T-helper 17 cell (primary cell): ENCODE measurements at places on chromosomes 2 and 18.

GRCh38 chr2:190711069-190711468 is 62.2 kb downstream of the NAB1 start:
- DNase-seq = no peak

- DNase-seq = no peak
Measured at GRCh38 chr18:52333860-52334259, 6.1 kb upstream of the DCC start.

DNA sequence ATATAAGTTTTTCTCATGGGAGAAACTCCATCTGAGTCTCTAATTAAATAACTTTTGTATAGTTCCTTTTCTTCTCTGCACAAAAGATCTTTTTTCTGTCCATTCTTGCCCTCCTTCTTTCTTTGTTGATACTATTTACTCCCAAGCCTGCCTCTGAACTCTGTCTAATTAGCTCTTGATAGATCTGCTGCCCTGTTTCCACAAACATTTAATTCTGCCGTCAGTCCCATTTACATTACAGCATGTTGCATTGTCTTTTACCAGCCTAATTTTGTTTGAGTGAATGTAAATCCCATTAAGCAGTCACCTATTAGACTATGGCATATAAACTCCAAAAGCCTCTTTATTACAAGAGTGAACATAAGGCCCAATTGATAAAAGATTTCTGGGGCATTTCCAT is 254.4 kb downstream of the ERBB4 start:
- DNase-seq = no peak

- no peak for DNase-seq
Measured at GRCh38 chr2:195003881-195004471, 653.0 kb upstream of the SLC39A10 start.

- no peak for DNase-seq
Measured at GRCh38 chr2:19484736-19485135, 126.3 kb upstream of the OSR1 start.

- DNase-seq = no peak
Measured at GRCh38 chr2:58035352-58035751, 11.3 kb upstream of the VRK2 start.

DNA sequence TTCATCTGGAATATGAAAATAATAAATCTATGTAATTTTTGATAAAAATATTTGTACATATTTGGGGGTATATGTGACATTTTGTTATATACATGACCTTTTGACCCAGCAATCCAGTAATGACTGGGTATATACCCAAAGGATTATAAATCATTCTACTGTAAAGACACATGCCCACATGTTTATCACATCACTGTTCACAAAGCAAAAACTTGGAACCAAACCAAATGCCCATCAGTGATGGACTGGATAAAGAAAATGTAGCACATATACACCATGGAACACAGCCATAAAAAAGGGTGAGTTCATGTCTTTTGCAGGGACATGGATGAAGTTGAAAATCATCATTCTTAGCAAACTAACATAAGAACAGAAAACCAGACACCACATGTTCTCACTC is 472.1 kb upstream of the DDX18 start:
- no peak for DNase-seq

- DNase-seq = no peak
Measured at GRCh38 chr18:13241083-13241892, 22.7 kb downstream of the LDLRAD4 start.

DNA sequence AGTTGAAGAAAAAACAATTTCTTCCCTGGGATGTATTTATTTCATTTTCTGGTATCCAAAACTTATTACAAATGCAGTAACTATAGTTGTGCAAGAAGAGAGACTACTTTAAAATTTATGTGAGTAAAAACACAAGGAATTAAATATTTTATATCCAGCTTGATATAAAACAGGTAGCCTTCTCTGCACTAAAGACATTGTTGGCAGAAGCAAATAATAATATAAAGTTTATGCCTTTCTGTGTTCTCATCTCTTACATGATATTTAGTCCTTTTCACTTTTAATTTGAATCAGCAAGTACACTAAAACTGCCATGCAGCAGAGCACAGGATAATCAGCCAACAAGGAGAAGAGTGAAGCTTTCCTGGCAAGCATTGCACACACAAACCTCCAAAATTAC is 352.7 kb downstream of the ARL6IP6 start:
- DNase-seq = no peak

DNA sequence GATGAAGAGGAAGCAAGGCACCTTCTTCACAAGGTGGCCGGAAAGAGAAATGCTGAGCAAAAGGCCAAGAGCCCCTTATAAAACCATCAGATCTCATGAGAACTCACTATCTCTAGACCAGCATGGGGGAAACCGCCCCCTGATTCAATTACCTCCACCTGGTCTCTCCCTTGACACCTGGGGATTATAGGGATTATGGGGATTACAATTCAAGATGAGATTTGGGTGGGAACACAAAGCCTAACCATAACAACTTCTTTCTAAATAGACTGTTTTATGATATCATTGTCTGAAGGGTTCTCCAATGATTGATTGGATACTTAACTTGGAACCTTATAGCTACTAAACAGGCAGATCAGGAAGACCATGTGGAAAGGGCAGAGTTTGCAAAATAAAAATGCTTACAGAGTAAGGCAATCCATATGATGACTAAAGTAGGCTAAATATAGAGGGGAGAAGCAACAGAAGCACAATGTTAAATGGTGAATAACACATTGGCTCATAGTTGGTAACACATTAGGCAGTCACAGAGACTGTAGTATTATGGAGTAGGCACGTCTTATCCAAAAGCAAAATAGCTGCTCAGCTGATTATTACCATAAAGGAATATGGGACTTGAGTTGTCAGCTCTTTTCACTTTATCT is 179.0 kb downstream of the BARD1 start:
- no peak for DNase-seq

DNA sequence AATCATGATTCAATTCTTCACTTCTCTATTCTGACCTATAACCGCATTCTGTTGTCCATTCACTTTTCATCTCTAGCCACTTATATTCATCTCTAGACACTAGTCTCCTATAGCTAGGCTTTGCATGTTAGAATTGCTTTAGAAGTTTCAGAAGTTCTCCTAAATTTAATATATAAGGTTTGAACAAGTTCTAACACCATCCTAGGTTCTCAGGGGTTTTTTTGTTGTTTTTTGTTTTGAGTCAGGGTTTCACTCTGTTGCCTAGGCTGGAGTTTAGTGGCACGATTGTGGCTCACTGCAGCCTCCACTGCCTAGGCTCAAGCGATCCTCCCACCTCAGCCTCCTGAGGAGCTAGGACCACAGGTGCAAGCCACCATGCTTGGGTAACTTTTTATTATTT is 19.9 kb downstream of the WDSUB1 start:
- no peak for DNase-seq

- no peak for DNase-seq
Measured at GRCh38 chr2:112682101-112682500, 36.4 kb downstream of the SLC20A1 start.

DNA sequence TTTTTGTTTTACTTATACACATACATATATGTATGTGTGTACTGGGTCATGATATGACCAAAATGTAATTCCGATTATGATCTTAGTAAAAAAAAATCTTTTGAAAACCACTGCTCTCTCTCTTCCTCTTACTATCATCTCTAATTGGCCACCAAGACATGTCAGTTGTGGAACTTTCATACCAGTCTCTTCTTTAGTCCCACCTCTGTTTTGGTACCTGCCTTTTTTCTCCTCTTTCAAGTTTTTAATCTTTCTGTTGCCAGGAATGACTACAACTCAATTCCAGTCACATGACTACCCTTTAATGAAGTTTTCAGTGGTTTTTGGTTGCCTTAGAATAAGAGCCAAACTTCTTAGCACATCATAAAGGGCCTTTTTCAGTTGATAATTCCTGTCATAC is 17.1 kb downstream of the RBM44 start:
- DNase-seq = no peak

DNA sequence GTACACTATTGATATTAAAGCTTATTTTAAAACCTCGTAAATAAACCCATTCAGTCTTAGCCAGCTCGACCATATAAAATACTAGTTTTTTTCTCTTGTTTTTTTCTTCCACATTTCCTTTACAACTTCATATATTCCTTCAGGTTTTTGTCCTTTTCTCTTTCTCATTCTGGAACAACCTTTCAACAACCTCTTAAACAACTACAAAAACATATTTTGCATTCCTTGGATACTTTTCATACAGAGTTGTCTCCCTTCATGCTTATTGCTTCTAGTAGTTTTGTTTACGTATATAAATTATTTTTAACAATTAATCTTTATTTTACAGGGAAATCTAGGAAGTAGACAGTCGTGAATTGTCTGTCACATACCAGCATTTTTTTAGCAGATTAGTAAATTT is 41.2 kb downstream of the COMMD1 start:
- no peak for DNase-seq

DNA sequence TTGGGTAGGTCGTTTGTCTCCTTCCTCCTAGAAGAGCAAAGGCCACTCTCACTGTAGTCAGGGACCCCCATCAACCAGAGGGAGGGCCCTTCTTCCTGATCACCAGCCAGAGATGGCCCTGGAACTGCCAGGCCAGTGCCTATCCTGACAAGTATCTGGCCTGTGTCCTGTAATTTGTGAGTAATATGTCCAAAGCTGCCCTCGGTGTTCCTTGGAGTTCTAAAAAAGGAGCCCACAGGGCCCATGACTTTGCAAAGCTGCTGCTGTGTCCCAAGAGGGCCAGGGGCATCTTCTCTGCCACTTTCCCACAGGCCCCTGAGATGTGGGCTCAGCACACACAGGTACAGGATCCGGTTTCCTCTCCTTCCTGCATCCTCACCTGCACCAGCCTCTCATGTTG is 212.4 kb downstream of the SEPTIN10 start:
- no peak for DNase-seq

- no peak for DNase-seq
Measured at GRCh38 chr2:69766014-69766413, 24.1 kb downstream of the ANXA4 start.

- DNase-seq = no peak
Measured at GRCh38 chr18:29191263-29191662, 1014.3 kb upstream of the CDH2 start.

DNA sequence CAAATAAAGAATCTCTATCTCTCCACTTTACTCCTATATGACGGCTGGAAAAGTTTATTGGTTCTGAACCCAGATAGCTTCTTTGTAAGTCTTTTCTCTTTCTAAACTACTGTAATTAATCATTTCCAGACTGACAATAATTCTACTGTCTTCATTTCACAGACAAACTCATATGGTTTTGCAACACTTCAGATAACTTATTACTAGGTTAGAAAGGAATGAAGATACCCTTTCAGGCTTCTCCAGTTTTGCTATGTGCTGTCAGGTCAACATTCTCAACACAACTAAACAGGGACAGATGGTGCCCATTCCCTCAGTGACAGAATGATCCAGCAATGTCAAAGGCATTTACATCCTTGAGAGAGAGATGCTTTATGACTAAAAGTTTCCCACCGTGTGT is 198.5 kb upstream of the ITGA4 start:
- DNase-seq = no peak

GRCh38 chr2:8575834-8576423 is 105.9 kb upstream of the ID2 start:
- DNase-seq = no peak

GRCh38 chr2:69366-70344 is 23.4 kb upstream of the FAM110C start:
- no peak for DNase-seq

DNA sequence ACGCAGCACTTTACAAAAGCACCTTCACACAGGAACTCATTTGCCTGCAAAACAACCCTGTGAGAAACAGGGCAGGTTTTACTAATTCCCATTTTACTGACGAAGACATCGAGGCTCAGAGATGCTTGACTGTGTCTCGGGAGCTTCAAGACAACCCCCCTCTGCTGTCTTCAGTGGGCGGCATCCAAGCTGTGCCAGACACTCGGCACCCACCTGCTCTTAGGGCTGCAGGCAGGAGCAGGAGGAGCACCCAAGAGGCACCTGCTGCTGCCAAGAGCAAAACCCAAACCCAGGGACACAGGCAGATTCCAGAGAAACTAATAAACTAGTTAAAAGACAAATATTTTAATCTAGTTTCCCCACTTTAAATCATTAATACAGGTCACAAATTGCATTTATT is 67.9 kb downstream of the PPP4R1 start:
- DNase-seq = no peak

DNA sequence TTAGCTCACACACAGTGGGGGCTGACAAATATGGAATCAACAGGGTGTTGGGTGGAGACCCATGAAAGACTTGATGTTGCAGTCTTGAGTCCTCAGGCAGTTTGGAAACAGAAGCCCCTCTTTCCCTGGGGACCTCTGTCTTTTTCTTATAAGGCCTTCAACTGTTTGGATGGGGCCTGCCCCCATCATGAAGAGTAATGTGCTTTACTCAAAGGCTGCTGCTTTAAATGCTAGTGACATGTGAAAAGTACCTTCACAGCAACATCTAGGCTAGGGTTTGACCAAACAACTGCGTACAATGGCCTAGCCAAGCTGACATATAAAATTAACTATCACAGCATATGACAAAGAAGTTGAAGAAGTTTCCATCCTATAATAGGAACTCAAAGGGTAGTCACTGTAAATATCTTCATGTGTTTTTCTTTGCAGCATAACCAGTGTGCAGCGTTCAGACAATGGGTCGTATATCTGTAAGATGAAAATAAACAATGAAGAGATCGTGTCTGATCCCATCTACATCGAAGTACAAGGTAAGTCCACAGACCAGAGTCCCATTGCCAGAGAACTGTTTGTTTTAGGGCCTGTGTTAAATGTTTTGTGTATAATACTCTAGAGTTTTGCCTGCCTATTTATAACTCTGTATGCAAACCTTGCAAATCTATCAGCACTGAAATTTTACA is 46.3 kb downstream of the MERTK start:
- DNase-seq = no peak

DNA sequence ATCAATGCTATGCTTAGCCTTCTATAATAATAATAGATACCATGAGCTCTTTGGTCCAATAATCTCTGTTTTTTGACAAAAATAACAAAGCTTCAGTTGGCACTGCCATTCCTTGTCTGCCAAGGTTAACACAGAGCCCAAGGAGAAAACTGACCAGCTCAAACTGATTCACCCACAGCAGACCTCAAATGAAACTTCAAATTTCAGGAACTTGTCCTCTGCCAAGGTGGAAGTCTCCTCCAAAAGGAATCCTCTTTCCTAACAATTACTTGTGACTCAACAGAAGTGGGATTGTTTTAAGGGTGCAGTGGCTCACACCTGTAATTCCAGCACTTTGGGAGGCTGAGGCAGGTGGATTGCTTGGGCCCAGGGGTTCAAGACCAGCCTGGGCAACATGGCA is 12.1 kb downstream of the AAK1 start:
- no peak for DNase-seq

GRCh38 chr2:147482111-147482895 is 362.5 kb upstream of the ACVR2A start:
- DNase-seq = no peak

GRCh38 chr2:204336153-204336744 is 209.0 kb upstream of the PARD3B start:
- no peak for DNase-seq
